ENCODE measurements at places on chromosomes 11 and 22.
A peak's percentile ranks its signal among the peaks of the same experiment; 100 is the strongest.

- DNase-seq: no peak
These were observed 5.4 kb upstream of the CSDC2 start for GRCh38 chr22:41555325-41555982.

GRCh38 chr11:20367313-20367948 lies 3.9 kb downstream of the HTATIP2 start:
- peak; percentile 39 for DNase-seq

DNA sequence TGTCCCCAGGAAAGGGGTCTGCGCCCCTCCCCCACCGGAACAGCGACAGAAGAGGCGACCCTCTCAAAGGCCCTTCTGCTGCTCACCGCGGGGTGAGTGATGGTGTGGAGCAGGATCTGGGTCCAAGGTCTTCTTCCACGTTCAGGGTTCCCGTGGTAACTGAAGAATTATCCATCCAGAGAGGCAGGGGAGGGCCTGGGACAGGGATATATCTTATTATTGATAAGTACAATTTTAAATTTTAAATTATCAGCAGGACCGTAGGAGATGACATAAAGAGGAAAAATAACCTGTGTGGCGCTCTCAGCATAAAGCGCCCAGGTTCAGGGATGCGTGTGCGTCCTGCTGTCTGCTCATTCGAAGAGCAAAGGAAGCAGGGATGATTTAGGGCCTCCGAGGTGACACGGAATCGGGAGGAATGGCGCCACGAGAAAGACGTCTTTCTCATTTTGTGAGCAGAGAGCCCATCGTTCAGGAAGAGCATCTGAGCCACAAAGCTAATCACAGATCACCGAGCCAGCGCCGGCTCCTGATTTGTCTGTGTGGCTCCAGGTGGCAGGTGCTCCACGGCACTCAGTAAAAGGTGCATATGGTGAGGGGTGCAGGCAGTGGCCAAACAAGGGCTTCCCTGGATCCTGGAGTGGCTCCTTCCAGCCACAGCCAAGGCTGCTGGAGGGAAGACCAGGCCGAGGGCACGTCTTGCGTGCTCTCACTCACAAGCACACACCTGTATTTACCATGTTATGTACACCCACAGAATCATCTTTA lies 19.3 kb downstream of the KRTAP5-5 start:
- DNase-seq: no peak

- DNase-seq: no peak
These were observed 5.1 kb upstream of the PPFIA1 start for GRCh38 chr11:70265341-70265740.
